NK-92 treated with Interleukin-12 subunit alpha and Interleukin-12 subunit beta, amount 100 ng/mL, for 24 hours (cell line): ENCODE measurements at places on chromosomes 7 and 10.

DNA sequence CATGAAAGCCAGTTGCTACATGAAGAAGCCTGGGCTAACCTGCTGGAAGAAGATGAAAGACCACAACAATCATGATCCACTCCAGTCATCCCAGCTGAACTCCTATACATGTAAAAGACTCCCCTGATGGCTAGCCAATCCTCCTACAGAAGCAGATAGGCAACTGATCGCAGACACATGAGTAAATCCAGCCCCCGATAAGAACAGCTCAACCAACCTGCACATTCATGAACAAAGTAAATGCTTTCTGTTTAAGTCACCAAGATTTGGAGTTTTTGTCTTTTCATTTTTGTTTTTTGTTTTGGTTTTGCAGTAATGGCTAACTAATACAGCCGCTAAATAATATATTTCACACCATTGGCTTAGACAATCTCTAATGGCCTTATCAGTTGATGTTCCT is 53.7 kb downstream of the PRLHR start:
- DNase-seq, result no peak

DNA sequence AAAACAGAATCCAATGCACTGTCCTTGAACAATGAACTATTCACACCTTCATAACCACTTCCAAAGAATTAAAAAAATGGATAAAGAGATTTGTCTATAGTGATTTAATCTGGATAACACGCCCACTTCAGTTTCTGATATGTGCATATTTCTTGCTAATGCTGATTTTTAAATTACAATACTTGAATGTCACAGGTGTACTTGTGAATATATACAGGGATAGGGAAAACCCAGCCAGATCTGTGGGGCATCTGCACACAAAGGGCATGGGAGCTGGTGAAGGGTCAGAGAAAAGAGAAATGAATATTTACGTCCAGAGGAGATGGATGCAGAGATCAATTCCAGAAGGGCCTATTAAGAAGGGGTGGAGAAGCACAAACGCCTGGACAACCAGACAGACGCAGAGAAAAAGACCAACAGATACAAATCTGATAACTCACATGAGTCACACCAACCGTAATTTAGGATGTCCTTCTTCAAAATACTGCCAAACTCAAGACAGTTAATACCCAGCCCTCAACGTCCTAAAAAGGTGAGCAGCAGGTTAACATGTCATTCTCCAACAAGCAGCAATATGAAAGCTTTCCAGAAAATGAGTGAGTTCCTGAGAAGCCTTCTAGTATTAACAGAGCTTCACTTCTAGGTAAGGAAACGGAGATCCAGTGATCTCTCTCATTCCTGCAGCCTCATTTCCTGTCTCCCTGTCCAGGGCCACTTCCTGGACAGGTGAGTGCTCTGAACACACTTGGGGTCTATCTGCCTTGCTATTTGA is 41.9 kb downstream of the PIP4K2A start:
- no peak for DNase-seq

GRCh38 chr7:130149281-130150139 is 55.7 kb downstream of the TMEM209 start:
- DNase-seq, result no peak

DNA sequence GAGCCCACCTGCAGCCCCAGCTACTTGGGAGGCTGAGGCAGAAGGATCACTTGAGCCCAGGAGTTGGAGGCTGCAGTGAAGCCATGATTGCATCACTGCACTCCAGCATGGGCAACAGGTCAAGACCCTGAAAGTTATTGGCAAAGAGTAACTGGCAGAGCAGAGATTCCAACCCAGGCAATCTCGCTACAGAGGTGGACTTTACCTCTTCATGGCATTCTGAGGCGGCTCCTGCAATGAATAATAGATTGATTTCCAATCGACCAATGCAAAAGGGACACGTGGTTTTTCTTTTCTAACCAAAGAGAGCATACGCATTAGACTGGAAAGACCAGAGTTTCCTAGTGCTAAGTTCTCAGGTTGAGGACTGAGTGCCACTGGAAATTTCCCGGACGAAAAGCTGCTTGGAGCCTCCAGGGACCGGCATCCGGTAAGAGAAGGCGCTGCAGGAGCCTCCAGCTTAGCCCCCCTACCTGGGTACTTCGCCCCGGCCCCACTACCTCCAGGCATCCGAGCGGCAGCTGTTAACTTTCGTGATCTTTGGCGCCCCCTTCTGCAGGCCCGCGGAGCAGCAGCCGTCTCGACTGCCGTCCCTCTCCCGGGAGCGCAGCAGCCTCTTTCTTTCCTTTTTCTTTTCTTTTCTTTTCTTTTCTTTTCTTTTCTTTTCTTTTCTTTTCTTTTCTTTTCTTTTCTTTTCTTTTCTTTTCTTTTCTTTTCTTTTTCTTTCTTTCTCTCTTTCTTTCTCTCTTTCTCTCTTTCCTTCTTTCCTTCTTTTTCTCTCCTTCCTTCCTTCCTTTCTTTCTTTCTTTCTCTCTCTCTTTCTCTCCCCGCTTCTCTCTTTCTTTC is 4.1 kb downstream of the MBLAC1 start:
- peak; percentile 71 for DNase-seq

GRCh38 chr7:14839307-14839706 is 63.2 kb downstream of the DGKB start:
- no peak for DNase-seq

GRCh38 chr7:77923419-77923818 is 124.8 kb downstream of the PHTF2 start:
- no peak for DNase-seq

- no peak for DNase-seq
Observed at GRCh38 chr10:81248886-81249285, 626.1 kb upstream of the NRG3 start.

- DNase-seq, result no peak
Observed at GRCh38 chr7:98995111-98995510, 116.8 kb downstream of the TRRAP start.

- no peak for DNase-seq
Observed at GRCh38 chr7:153381275-153382040, 621.9 kb downstream of the ACTR3B start.

DNA sequence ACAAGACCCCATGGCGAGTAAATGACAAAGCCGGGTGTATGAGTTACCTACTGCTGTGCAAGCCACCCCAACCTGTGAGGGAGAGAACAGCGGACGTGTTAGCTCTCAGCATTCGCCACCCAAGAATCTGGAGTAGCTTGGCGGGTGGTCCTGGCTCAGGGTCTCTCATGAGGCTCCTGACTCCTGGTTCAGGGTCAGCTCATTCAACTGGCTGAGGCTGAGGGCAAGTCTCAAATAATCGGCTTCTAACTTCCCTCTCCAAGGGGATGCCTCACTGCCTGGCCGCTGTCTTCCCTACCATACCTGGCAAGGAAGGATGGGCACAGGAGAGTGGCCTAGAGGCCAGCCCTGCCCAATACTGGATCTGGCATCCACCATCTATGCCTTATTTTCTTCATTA is 94.2 kb downstream of the HTR5A start:
- DNase-seq, result no peak

DNA sequence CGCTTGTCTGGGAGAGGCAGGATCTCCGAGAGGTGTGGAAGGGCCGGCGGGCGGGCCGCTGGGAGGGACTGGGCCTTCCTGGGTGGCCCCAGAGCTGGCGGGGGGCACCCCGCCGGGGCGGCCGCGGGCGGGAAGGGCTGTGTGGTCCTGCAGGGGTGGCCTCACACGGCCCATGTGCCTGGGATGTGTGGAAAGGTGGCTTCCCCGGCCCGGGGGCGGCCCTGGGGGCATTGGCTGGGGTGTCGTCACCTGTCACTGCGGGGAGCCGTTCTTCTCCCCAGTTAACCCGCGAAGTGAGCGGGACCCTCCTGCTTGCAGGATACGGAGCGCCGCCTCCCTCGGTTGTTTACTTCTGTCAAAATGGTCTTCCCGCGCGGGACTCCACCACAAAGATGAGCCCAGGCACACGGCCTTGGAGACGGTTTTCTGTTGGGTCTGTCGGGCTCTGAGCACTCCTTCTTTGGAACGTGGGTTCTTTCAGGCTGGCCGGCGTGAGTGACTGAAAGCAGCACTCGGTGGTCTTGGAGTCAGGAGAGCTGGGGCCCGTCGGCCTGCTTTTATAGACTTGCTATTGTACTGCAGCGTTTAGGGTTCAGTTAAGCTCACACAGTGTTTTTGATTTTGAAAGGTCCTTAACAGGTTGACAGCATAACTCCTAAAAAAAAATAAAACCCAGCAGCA is 700 bp downstream of the SMC3 start:
- DNase-seq, result peak; percentile 56

DNA sequence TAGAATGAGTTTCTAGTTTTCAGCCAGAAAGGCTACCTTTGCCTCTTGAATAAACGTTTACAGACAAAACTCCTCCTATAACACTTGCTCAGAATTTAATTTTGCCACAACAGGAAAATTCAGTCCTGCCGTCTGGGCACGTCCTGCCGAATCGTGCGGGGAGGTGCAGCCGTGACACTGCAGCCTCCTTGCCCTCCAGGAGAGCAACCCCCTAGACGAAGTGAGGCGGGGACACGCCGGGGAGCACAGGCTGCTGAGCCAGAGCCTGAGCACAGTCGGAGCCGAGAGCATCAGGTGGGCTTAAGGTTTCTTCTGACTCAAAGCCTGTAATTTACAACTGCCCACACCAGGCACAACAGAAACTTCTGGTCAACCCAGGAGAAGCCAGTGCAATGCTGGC is 102.3 kb downstream of the DYNC2I1 start:
- no peak for DNase-seq

- no peak for DNase-seq
Observed at GRCh38 chr7:88344956-88345832, 38.5 kb upstream of the STEAP4 start.

DNA sequence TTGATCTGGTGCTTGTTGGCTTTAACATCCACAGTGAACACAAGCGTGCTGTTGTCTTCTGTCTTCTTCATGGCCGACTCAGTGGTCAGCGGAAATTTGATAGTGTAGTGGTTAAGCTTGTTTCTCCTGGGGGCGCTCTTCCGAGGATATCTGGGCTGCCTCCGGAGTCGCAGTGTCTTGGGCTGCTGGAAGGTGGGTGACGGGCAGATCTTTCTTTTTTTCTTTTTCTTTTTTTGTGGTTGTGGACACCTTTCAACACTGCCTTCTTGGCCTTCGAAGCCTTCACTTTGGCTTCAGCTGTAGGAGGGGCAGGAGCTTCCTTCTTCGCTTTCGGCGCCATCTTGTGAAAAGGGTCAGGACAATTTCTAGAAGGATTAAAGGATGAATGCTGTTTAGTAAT is 23.8 kb upstream of the RPA3 start:
- DNase-seq, result no peak

- no peak for DNase-seq
Observed at GRCh38 chr7:81627536-81628287, 142.1 kb downstream of the HGF start.

GRCh38 chr7:98990356-98990755 is 112.0 kb downstream of the TRRAP start:
- no peak for DNase-seq

GRCh38 chr10:44379907-44380306 is 5.0 kb downstream of the CXCL12 start:
- DNase-seq, result no peak

DNA sequence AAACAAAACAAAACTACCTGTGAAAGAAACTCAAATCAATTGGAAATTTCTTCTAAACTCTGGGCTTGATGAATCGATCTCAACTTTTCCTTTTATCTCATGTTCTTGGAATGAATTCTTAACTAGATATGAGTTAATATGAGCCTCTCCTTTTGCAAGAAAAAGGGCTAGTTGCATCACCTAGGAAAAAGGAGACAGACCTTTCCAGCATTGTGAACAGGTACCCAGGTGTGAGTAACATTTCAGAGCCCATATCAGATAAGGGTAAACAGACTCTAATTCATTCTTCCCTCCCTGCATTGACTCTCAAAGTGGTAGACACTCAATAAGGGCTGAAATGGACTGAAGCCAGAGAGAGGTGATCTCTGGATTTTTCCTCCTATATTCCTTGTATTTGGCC is 103.8 kb upstream of the AGR3 start:
- no peak for DNase-seq

DNA sequence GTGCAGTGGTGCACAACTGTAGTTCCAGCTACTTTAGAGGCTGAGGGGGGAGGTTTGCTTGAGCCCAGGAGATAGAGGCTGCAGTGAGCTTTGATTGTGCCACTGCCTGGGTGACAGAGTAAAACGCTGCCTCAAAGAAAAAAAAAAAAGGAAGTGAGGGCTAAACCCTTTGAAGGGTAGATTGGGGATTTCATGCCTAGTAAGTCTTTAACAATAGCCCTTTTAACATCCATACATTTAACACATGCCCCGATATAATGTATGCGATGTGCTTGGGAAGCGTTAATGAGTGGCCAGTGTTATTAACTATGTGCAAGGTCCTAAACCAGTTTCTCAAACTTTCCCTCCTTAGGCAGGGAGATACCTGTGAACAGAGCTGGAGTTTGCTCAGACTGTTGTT is 229.2 kb upstream of the HPS1 start:
- no peak for DNase-seq

GRCh38 chr7:117269417-117269816 is 53.4 kb downstream of the WNT2 start:
- no peak for DNase-seq

- DNase-seq, result no peak
Observed at GRCh38 chr10:8122611-8123369, 68.3 kb downstream of the GATA3 start.

DNA sequence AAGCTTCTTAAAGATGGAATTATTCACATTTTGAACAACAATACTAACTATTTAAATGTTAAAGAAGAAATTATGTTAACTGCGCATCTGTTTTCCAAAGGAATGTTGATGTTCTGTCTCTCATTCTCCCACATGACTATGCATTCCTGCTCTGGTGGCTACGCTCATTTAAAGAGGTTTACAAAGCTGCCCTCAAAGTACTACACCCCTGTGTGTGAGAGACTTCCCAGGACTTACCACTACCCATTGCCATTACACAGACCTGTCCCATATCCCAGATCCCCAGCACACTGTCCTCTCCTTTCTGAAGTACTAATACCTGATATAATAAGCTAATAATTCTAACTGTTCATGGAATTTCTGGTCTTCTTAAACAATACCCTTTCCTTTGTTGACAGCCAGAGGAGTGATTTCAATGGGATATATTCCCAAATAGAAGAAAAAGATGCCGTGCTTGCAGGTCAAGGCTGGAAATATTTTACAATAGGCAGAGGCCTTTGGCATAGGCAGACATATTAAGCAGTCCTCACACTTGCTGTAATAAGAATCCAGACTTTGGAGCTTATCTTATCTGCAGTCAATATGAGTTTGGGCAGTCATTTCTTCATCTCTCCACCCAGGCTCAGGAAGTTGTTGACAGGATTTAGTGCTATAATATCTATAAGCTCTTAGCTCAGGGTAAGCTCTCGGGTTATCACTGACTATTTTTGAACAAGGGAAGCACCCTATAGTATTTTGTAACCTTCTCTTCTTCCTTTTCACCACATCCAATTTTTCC is 12.2 kb downstream of the LIPF start:
- no peak for DNase-seq
